ENCODE measurements at places on chromosomes 5 and 9. TPM values are rescaled to one million over a fixed set of nuclear protein-coding genes. Genes with fewer than 3 reads are reported as not detected.

- DNase-seq, result no peak
These were observed 64.7 kb downstream of the FRMD3 start for GRCh38 chr9:83473488-83473971.

DNA sequence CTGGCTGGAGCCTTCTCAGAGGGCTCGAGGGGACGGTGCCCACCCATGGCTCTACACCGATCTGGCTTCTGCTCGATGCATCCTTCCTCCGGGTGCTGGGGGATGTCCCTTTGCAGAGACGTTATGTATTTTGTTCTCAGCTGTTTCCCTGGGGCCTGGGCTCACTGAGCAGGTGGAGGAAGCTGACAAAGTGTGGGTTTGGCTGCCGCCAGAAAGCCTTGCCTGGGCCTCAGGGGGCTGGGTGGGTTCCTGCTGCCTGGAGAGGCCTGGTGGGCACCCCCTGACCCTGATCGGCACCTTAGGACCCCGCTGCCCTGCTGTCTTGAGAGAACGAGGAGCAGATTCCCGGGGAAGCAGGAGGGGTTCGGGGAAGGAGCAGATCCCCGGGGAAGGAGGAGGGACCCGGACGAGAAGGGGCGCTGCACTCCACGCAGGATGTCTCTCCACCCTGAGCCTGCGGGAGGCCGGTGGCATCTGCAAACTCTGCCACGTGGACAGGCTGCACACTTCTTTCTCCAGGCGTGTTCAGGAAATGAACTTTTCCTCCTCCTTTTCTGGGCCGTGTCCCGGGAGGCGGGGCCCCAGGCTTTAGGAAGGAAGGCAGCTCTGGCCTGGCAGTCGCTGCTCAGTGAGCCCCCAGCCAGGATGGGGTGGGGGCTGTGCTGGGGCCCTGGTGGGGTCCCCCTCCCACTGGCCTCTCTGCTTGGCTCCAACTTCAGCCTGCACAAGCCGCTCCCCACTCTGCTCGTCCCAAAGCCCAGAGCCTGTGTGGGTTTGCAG, 148.9 kb downstream of the RXRA start:
- peak; percentile 22 for DNase-seq

- peak; percentile 51 for DNase-seq
These were observed 47.3 kb downstream of the PRLR start for GRCh38 chr5:35182910-35183535.

DNA sequence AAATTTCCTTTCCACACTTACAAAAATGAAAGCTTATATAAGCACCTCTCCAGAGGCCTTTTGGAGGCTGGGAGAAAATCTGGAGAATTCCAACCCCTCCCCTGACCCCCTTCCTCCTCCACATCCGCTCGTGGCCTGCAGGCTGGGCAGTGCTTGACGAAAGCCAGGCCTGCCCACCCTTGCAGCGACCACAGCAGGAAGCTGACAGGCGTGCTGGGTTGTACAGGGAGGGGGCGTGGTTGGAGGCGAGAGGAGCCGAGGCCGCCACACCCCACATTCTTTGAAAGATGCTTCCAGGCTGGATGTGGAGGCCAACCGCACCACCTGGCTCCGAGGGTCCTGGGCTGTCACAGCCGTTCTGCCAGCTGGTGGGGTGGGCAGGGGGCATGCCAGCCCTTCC, 47.8 kb upstream of the IER5L start:
- peak; percentile 61 for DNase-seq

DNA sequence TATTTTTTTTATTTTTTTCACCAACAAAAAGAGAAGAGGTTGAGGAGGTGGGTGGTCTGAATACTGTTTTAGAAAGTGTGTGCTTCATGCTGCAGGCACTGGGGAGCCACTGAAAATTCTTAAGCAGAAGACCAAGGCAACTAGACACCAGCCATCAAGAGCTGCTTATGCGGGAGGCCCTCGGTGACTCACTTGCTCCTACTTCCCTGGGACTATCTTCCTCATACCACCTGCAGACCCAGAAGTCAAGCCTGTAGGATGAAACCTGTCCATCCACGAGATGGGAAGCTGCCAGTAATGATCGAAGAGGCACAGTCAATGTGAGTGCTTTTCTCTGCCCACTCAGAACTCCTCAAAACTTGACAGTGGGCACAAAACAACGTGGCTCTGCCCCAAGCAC, 125.8 kb upstream of the SLC44A1 start:
- no peak for DNase-seq

- DNase-seq, result no peak
These were observed 68.3 kb downstream of the AK8 start for GRCh38 chr9:132809677-132810271.

- no peak for DNase-seq
These were observed 69.3 kb upstream of the CXCL14 start for GRCh38 chr5:135648116-135648515.

- no peak for DNase-seq
These were observed 103.8 kb upstream of the SMC2 start for GRCh38 chr9:103990311-103990710.

DNA sequence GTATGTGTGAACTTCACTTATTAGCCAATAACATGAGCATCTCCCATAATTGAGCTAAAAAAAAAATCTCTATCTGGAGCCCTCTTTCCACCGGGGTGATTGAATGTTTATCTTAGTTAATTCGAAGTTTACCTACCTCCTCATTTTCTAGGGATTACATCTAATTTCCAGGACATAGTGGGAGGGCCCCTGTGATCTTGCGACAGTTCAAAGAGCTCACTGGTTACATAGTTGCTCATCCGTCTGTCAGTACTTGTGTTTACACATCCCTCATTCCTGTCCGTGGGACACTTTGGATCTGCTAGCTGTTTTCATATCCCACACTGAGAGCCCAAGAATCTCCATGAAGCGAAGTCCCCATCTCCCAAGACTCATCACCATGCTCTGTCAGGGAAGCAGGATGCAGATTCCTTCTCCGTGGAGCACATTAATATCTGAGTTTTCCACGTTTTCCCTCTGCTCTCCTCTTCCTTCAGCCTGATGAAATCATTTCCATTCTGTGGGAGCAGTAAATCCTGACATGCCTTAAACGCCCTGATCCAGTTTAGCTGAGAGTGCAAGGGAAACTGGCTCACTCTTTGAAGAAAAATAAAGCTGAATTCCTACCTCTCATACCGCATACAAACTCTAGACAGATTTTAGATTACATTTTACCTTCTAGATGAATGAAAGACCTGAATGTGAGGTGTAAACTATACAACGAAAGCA, 10.2 kb upstream of the SFXN1 start:
- no peak for DNase-seq

- DNase-seq, result no peak
These were observed 3.6 kb downstream of the HNRNPAB start for GRCh38 chr5:178207917-178208280.

DNA sequence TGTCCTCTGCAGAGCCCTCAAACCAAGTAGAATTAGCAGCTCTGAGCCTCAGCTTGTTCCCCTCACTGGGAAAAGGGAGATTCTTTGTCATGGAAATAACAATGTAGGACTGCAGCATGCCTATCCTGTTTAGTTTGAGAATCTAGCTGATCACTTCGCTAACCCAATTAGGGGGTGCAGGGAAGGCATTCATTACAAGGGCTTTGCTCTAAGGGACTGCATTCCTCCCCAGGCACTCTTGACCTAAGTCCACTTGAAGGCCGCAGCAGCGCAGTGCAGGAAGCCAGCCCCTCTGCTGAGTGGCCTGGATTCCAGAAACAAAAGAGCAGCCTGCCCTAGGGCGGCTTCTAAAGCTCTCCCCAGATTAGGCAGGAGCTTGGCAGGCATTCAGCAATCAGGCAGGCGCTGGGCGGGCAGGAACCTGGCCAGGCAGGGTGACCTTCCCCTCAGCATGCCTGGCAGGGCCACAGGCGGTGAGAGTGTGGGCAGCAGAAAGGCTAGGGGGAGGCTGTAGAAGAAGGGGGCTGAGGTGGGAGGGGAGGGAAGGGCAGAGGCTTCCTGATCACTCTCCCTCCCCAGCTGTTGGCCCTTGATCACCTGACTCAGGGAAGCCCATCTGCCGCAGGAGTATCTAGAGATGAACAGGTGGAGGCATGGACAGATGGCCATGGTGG, 24.8 kb downstream of the CCNJL start:
- no peak for DNase-seq

GRCh38 chr5:153659039-153659736, 168.7 kb downstream of the GRIA1 start:
- DNase-seq, result no peak

DNA sequence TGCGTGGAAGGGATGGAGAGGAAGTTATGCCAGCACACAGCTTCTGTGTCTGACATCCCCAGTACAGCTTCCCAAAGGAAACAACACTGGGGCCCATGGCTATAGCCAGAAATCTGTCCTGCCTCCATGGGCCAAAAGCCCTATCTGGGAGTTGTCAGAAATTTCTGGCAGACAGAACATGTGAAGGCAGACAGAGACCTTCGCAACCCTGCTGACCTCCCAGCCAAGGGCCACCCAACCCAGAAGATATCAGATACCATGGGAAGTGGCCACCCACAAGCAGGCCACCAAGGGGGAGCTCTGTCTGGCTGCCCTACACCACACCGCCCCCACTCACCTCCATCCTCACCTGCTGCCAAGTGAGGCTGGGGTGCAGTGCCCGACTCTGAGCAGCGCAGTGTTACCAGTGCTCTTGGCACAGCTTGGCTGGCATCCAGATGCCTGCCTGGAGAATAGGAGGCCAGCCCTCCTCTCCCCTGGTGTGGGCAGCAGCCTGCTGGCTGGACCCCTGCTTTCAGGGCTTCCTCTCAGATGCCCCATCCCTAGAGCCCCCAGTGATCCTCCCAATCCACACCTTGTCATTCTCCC, 61.6 kb upstream of the NEURL1B start:
- DNase-seq, result no peak

GRCh38 chr9:113989017-113989713, 88.9 kb downstream of the AMBP start:
- DNase-seq, result no peak

GRCh38 chr5:164885179-164885578, 1379.8 kb downstream of the MAT2B start:
- DNase-seq, result no peak

DNA sequence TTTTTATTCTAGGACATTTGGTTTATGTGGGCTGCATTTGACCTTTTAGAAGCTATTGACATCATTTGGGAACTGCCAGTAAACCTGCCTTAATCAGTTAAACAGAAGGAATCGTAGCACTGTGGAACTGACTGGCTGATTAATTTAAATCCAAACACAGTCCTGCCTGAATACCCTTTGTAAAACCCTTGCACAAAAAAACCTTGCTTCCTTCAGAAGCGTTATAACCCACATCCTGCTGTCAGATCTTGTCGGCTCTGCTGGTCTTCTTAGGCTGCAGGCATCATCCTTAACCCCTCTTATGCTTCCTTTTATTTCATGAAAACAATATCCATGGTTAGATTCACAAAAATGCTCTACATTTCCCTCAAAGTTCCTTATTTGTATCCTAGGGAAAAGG, 46.3 kb downstream of the PAM start:
- DNase-seq, result no peak

The DRD1 gene
- total RNA-seq, result not detected

The C9 gene
- not detected for total RNA-seq

The WNK2 gene
- total RNA-seq, result 1.2 TPM

The KCNN2 gene
- not detected for total RNA-seq

The SLC6A3 gene
- not detected for total RNA-seq

The DAB2IP gene
- total RNA-seq, result not detected

The LCP2 gene
- 212 TPM for total RNA-seq

The ITGA2 gene
- 2.2 TPM for total RNA-seq

The PPP1R26 gene
- 4.9 TPM for total RNA-seq

The LCN2 gene
- not detected for total RNA-seq

The ENTR1 gene
- 74.9 TPM for total RNA-seq

Measured in activated CD4-positive, alpha-beta memory T cell treated with anti-CD3 and anti-CD28 coated beads for 36 hours (primary cell).